ENCODE measurements at places on chromosomes 3 and 15. TPM values are rescaled to one million over a fixed set of nuclear protein-coding genes. Genes with fewer than 3 reads are reported as not detected.

Gene PLA2G4D
- total RNA-seq: not detected

Gene IGSF10
- 0.49 TPM for total RNA-seq

Gene TTLL13
- total RNA-seq: 0.61 TPM

Gene JMJD7
- 4.3 TPM for total RNA-seq

Measured in A549 treated with RU486 at 1 μM for 4 hours (cell line).